ENCODE measurements at places on chromosomes 1 and 21.
A peak's percentile ranks its signal among the peaks of the same experiment; 100 is the strongest.

- no peak for DNase-seq
Observed at GRCh38 chr1:52915211-52915854, 6.2 kb downstream of the ECHDC2 start.

DNA sequence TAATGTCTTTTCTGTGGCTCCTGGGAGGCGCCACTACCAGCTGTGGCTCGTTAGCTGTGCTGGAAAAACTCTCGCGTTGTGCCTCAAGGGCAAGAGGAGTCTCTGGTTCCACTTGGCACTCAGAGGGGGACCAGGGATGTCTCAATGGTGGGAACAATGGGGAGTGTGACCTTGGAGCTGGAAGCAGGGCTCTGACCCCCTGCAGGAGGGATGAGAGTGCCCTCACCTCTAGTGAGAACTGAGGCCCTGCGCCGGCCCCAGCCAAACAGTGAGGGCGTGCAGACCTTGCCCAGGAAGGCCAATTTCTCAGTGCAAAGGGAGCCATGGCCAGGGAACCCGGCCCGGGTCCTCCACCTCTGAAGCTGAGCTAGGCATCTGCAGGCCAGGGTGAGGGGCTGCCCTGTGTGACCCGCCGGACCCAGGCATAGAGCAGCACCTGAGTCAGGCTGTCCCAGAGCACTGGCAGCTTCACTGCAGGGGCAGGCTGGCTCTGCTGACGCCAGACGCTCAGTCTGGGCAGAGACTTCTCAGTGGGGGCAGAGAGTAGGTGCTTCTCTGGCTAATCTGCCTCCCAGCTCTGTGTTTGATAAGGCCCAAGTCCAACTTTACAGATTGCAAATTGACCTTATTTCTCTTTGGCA lies 1.8 kb downstream of the RD3 start:
- no peak for DNase-seq

DNA sequence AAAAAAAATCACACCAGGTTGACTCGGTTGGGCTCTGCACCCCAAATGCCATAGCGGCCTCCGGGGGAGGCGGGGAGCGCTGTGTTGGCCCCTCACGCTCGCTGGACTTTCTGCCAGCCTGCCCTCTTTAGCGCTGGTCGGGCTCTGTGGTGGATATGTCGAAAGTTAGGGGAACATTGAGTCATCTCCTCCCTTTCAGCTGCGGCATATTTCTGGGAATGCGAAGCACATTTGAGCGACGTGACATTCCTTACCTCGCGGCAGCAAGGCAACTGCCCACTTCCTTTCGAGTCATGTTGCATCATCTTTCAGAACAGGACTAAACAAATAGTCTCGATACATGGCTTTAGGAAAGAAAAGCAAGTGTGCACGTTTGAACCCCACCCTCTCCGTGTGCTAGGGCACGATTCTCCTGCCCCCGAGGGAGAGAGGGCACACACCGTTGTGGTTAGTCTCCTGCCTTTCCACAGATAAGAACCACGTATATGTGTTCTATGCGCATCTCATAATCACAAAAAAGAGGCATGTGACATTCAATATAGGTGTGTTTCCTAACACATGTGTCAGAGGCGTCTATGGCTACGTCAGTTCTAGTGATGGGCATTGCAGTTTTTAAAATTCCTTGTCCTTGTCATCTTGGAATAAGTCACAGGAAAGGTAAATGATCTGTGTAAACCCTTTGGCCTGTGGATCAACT lies 105.9 kb upstream of the SLC45A1 start:
- DNase-seq: no peak

DNA sequence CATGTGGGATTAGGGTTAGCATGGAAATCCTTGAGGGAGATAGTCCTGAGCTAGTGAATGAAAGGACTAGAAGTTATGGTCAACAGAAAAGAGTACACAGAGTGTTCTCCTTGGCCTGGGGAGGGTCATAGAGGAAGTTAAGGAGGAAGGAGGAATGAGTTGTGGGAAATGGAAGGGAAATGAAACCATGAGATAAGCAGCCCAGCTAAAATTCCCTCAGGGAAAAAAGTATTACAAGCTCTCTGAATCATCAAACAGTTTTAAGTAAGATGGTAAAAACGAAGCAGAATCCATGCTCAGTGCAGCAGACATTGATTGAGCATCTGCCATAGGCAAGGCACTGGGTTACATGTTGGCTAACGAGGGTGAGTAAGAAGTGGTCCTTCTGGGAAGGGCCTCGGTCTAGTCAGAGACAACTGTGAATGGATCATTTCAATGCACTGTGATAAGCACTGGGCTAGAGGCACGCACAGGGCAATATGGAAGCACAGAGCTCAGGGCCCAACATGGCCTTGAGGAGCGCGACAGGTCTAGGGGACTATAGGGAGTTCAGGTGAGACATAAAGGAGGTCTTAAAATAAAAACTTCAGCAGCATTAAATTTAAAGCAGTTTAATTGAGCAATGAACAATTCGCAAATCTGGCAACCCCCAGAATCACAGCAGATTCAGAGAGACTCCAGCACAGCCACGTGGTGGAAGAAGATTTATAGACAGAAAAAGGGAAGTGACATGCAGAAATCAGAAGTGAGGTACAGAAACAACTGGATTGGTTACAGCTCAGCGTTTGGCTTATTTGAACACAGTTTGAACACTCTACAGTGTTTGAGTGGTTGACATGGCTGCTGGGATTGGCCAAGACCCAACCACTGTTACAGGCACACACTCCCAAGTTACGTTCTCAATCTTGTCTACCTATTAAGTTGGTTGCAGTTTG lies 219.5 kb downstream of the HLX start:
- no peak for DNase-seq

DNA sequence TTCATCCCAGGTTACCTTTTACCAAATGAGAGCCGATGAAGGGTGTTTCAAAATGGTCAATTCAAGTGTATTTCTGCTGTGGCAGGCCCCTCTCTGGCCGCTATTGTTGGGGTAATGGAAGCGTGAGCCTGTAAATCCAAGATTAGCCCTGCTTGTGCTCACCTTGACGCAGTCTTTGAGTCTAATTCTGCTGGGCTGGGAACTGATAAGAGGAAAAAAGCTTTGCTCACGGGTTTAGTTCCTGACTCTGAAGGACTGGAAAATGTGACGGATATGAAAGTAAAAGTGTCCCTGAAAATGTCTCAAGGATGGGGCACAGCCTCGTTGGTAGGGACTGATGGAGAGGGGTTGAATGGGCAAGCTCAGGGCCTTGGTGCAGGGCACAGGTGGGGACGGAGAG lies 125.9 kb upstream of the GALNT2 start:
- no peak for DNase-seq

DNA sequence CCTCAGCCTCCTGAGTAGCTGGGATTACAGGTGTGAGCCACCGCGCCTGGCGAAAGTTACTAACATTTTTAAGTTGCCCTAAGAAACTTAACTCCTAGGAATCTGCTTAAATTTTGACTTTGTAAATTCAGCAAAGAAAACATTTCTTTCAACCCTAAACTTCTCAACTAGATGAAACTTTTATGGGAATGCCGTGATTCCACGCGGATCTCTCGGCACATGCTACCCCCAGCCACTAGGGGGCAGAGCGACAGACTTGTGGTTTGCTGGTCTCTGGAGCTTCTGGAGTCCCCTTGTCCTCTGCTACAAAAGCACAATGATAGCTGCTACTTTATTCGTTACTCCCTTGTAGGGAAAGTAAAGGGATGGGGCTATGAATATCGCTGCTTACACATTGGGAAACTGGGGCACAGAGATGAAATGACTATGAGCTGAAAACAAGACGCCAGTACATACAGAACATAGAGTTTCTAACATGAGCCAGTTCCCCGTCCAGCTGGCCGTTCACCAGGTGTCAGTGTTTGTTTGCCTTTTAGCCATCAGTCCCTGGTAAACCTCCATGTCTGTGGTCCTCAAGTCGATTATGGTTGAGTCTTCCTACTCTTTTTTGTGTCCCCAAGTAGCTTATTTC lies 114.7 kb downstream of the PBX1 start:
- no peak for DNase-seq

DNA sequence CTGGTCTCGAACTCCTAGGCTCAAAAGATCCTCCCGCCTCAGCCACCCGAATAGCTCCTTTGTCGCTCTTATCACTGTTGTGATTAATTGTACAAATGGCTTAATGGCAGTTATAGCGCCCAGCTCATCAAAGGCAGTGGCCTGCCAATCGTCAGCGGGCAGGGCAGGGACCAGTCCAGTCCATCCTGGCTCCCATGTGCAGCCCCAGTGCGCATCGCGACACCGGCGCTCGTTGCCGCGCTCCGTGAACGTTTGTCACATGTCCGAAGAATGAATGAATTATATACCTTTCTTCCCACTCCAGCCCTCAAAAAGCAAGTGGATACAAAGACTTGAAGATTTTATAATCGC lies 18.4 kb downstream of the MTX1 start:
- no peak for DNase-seq

DNA sequence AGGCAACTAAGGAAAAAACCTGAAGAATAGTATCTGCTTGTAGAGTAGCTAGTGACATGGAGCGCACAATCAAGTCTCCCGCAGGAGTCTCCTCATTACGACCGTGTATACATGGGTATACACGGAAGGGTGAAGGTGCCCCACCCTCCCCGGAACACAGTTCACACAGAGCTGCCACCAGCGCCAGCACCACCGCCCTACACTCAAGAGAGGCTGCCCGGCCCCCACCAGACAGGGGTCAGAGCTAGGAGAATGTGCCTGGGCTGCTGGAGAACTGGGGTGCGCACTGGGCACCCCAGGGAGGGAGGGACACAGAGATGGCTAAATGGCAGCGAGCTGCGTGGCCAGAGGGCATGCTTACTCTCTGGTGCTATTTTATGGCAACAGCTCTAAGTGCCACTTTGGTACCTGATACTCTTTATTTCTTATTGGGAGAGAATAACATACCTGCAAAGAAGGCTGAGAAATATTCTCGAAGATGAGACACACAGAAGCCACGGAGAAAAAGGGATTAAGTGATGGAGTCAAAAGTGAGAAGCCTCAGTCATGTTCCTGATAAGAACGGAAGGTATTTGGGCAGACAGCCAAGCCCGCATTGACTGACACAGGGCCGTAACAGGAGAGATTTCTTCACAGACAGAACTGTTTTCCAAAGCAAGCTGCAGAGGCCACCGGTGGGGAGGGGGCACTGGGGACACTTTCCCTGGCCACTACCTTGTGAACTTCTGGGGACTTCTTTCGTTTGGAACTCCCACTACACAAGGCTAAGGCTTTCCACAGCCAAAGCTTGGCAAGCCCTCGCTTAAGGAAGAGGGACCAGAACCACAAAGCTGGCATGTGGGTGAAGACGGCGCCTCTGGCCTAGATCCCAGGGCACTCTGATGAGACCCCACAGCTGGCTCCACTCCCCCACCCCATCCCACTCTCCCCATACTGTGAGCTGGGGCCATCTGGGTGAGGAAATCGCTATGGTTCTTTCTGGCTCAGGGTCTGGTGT lies 108.0 kb downstream of the PGBD5 start:
- no peak for DNase-seq

DNA sequence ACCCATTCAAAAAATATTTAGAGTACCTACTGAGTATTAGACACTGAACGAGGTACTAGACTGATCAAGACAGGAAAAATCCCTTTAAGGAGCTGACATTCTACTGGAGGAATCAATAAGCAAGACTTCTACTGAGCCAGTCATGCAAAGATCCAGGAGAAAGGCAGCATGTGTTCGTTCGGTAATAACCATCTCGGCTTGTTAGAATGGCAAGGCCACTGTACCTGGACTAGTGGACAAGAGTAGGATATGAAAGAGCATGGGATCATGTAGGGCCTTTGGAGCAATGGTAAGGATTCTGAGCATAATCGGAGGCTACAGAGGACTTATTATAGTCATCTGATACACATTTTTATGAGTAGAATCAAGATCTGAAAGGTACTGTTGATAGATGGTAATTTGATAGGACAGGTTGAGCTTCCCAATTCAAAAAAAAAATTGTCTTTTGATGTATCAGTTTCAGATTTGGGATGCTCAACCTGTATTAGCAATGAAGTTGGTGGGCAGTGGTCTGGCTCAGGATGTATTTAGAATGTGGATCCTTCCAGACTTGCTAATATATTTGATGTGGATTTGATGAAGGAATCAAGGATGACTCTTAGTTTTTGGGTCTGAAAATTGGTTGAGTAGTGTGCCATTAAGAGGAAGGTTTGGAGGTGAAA lies 2.3 kb downstream of the COX20 start:
- no peak for DNase-seq

DNA sequence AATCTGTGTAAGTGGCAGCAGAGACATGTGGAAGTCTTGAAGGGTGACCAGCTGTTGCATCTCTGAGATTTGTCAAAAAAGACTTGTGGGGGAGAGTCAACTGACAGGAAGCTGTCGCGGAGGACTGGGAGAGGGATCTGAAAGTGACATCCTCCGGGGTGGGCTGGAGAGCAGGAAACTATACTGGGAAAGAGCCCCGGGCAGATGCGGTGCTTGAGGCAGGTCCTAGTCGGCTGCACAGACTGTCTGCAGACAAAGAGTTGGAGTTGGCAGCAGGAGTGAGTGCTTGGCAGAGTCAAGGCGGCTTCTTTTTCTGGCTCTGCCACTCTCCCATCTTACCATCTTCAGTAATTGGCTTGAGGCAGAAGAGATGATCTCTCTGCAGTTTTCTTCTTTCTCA lies 294.0 kb upstream of the C1orf87 start:
- no peak for DNase-seq

GRCh38 chr1:94142022-94142421 lies 21.1 kb upstream of the ABCA4 start:
- no peak for DNase-seq

DNA sequence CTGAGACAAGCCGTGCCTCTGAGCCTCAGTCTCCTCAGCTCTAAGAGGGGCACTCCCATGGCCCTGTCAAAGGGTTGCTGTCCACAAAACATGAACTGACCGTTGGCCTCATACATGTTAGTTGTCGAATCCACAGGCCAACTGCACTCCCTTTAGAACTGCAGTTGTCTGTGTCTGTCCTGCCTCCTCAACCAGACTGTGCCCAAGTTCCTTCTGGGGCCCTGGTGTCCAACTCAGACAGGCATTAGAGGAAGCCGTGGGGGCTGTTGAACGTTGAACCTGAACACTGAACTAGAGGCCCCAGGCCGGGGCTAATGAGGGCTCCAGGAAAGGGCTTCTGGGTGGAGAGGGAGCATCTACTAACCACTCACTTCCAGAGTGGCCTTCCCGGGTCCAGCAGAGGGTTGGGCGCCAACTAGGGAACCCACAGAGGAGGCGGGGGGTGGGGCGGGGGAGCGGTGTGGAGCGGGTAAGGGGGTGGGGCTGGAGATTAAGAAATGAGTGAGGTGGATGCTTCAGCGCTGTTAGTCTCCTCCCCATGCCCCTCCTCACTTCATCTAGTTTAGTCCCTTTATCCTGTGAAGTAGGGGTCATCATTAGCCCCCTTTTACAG lies at the start of gene RAB42:
Gene RAB42, plus strand, starts transcription at position 558 of the 613 bp plus-strand sequence. CDS start 247 bp downstream, outside the sequence.
- DNase-seq: peak; percentile 10

DNA sequence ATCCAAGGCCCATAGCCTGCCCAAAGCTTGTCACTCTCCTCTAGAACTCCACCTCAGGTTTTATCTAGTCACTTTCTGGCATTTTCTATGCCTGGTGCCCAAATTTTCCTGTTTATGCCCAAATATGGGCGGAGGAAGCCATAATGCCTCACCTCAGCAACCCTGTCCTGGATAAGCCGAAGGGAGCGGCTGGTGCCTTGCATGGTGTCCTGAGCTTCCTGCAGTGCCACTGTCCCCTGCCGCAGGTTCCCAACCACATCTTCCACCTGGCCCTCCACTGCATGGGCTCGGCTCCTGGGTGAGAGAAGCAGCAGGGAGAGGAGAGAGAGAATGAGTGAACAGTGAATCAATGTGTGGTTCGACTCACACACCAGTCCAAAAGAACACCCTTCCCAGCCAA lies 34.2 kb downstream of the CAMK1G start:
- DNase-seq: no peak

All from T-helper 9 cell (primary cell).